Activated naive CD4-positive, alpha-beta T cell treated with anti-CD3 and anti-CD28 coated beads for 36 hours (primary cell): ENCODE measurements at places on chromosomes 5 and 9.
A peak's percentile ranks its signal among the peaks of the same experiment; 100 is the strongest.

DNA sequence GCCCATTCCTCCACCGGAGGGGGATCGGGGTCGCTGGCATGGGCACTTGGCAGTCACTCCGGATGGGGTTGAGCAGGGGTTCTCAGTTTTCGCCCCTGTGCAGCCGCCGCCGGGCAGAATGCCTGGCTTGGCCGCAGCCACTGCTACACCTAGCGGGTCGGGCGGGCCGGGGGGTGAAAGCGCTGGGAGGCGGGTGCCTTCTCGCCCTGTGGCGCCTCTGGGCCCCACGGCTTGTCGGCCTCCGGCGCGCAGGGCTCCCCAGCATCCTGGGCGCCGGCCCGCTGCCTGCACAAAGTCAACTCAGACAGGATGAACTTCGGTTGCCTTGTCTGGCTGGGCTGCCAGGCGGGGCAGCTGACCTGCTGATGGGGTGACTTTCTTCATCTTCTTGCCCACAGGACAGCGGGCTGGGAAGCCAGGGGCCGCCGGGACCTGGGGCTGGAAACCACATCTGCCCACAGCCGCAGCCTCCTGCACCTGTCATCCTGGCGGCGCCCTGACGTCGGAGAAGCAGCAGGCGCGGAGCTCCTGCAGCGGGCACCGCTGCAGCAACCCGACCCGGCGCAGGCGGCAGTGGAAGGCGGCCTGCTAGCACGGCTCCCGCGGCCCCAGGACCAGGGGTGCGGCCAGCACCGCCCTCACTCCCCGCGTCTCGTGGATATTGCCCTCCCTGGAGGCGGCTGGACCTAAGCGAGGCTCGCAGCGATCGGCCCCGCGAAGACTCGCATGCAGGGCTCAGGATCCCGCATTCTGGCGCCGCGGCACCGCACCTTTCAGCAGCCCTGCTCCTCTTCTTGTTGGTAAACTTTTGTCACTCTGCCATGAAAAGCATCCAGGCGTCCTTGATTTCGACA lies 1.3 kb upstream of the ANKRD18A start:
- peaks cover 11% of the 10 kb centered on the region for H3K27me3 ChIP-seq
- H3K4me3 ChIP-seq: peak overlapping the region; percentile 92
- no peak overlapping the region for H3K27ac ChIP-seq
- H3K4me1 ChIP-seq: peaks cover 15% of the 10 kb centered on the region
- peaks cover 10% of the 10 kb centered on the region for H3K36me3 ChIP-seq

DNA sequence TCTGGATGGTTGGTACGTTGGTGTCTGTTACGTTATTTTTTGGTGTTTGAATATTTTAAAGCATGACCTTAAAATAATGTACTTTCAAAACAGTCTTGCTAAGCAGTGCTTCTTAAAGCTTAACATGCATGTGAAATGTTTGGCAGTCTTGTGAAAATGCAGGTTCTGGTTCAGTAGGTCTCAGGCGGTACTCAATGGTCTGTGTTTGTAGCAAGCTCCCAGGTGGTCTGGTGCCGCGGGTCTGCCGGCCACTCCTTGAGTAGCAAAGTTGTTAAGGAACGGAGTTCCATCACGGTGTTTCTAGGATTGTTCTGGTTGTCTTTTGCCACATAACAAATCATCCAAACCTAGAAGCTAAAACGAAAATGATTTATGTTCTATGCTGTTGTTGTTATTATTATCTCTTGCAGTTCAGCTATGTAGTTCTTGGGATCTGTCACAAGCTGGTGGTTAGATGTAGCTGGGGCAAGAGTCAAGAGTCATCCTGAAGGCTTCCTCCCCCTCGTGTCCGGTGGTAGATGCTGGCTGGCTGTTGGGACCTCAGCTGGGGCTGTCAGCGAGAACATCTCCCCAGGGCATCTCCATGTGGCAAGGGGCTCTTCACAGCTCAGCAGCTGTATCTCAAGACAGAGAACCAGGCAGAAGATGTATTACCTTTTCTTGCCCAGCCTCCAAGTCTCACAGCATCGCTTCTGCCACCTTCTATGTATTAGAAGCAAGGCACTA lies 186.8 kb downstream of the PALM2AKAP2 start:
- H3K27me3 ChIP-seq: no peaks in the 10 kb centered on the region
- H3K4me3 ChIP-seq: no peak overlapping the region
- peaks cover 60% of the 10 kb centered on the region for H3K4me1 ChIP-seq
- peak overlapping the region; percentile 63 for H3K27ac ChIP-seq

DNA sequence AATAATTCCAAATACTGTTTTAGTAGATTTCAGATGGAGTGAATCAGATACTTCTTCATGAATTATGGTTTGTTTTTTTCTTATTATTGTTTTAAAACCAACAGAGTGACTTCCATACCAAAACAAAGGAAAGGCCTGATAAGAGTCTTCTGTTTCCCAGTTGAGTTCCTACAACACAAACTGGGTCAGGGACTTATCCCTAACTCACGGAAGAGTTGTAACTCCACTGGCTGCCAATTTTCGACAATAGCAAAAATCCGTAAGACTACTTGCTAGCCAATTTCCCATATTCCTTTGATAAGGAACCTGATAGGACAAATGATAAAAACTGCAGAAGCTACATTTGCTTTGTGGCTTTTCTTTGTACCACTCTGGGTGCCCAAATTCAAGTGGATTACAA lies 219.2 kb downstream of the AP3B1 start:
- no peak for DNase-seq
- no peak overlapping the region for H3K27ac ChIP-seq
- no peak overlapping the region for H3K4me3 ChIP-seq
- H3K4me1 ChIP-seq: no peaks in the 10 kb centered on the region
- H3K36me3 ChIP-seq: peaks cover 28% of the 10 kb centered on the region
- H3K27me3 ChIP-seq: no peaks in the 10 kb centered on the region

DNA sequence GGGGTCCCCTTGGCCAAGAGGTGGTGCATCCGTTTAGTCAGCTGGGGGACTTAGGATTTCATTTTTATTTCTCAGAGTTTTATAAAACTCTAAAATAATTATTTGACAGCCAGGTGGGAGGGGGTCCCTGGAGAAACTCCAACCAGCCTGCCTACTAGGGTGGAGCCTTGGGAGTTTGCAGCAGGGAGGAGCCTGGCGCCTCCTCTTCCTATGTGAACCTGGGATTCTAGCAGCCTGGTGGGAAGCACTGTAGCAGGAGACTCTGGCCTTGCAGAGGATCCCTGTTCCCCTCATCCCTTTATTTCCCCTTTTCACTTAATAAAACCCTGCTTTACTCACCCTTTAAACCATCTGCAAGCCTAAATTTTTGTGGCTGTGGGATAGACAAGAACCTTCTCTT lies 50.8 kb downstream of the FXN start:
- no peak overlapping the region for H3K4me3 ChIP-seq
- H3K27ac ChIP-seq: no peak overlapping the region
- H3K36me3 ChIP-seq: no peaks in the 10 kb centered on the region
- no peaks in the 10 kb centered on the region for H3K4me1 ChIP-seq
- H3K27me3 ChIP-seq: no peaks in the 10 kb centered on the region
- no peak for DNase-seq

- H3K36me3 ChIP-seq: no peaks in the 10 kb centered on the region
- H3K27ac ChIP-seq: no peak overlapping the region
- H3K4me3 ChIP-seq: no peak overlapping the region
- DNase-seq: no peak
- no peaks in the 10 kb centered on the region for H3K4me1 ChIP-seq
These were observed 40.5 kb upstream of the MYO10 start for GRCh38 chr5:16976625-16977008.

- H3K4me3 ChIP-seq: no peak overlapping the region
- H3K27ac ChIP-seq: no peak overlapping the region
- no peaks in the 10 kb centered on the region for H3K36me3 ChIP-seq
These were observed 165.3 kb downstream of the GAPVD1 start for GRCh38 chr9:125426926-125427325.

- no peaks in the 10 kb centered on the region for H3K36me3 ChIP-seq
- H3K4me1 ChIP-seq: no peaks in the 10 kb centered on the region
- DNase-seq: no peak
- no peaks in the 10 kb centered on the region for H3K27me3 ChIP-seq
These were observed 89.2 kb upstream of the ZNF462 start for GRCh38 chr9:106773750-106774149.

- H3K27ac ChIP-seq: peak overlapping the region; percentile 87
- DNase-seq: peak; percentile 40
- H3K4me1 ChIP-seq: peaks cover 30% of the 10 kb centered on the region
- no peaks in the 10 kb centered on the region for H3K27me3 ChIP-seq
These were observed 1111.8 kb downstream of the TAF11L14 start for GRCh38 chr5:18745988-18746615.

GRCh38 chr5:1005249-1005851 lies 3.3 kb upstream of the NKD2 start:
- no peak overlapping the region for H3K4me3 ChIP-seq
- peaks cover 37% of the 10 kb centered on the region for H3K27me3 ChIP-seq
- no peaks in the 10 kb centered on the region for H3K36me3 ChIP-seq
- H3K4me1 ChIP-seq: peaks cover 26% of the 10 kb centered on the region

DNA sequence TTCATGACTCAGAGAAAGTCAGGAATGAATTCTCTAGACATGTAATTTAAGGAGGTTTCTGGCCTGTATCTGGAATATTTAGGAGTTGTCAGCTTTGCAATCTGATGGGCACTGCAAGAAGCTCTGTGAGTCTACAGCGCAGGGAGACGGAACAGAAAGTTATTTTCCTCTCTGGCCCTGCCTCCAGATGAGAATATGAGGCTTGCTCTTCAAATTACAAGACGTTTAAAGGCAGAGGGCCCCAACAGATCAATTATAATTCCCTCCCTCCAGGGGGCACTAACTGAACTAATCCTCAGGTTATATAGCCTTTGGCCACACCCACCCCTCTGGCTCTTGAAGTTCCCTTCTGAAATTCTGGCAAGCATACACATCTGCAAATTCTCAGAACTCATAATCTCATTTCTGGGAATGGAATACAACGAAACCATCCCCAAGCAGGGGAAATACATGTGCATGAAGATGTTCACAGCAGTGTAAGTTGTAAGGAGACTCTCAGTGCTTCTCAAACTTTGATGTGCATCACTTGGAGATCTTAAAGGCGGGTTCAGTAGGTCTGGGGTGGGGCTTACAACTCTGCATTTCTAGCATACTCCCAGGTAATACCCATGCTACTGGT lies 307.6 kb downstream of the CWC27 start:
- DNase-seq: peak; percentile 65
- H3K4me1 ChIP-seq: peaks cover 8% of the 10 kb centered on the region
- no peak overlapping the region for H3K27ac ChIP-seq
- no peak overlapping the region for H3K4me3 ChIP-seq
- H3K27me3 ChIP-seq: no peaks in the 10 kb centered on the region
- H3K36me3 ChIP-seq: no peaks in the 10 kb centered on the region

GRCh38 chr9:112844771-112845542 lies 45.7 kb downstream of the SLC46A2 start:
- DNase-seq: peak; percentile 86
- H3K4me1 ChIP-seq: peaks cover 8% of the 10 kb centered on the region
- no peaks in the 10 kb centered on the region for H3K36me3 ChIP-seq
- H3K4me3 ChIP-seq: no peak overlapping the region
- no peak overlapping the region for H3K27ac ChIP-seq

GRCh38 chr5:176413255-176413565 lies 3.1 kb downstream of the CLTB start:
- H3K4me3 ChIP-seq: no peak overlapping the region
- H3K36me3 ChIP-seq: no peaks in the 10 kb centered on the region
- DNase-seq: no peak
- H3K27me3 ChIP-seq: no peaks in the 10 kb centered on the region
- no peak overlapping the region for H3K27ac ChIP-seq

- H3K4me1 ChIP-seq: no peaks in the 10 kb centered on the region
- no peak overlapping the region for H3K27ac ChIP-seq
- no peak overlapping the region for H3K4me3 ChIP-seq
- peaks cover 28% of the 10 kb centered on the region for H3K27me3 ChIP-seq
These were observed 101.4 kb downstream of the FBXO4 start for GRCh38 chr5:42026446-42026845.

- H3K4me1 ChIP-seq: no peaks in the 10 kb centered on the region
- peaks cover 3% of the 10 kb centered on the region for H3K27me3 ChIP-seq
- H3K27ac ChIP-seq: no peak overlapping the region
- H3K4me3 ChIP-seq: no peak overlapping the region
- no peaks in the 10 kb centered on the region for H3K36me3 ChIP-seq
These were observed 21.2 kb downstream of the S1PR3 start for GRCh38 chr9:89012294-89013042.

DNA sequence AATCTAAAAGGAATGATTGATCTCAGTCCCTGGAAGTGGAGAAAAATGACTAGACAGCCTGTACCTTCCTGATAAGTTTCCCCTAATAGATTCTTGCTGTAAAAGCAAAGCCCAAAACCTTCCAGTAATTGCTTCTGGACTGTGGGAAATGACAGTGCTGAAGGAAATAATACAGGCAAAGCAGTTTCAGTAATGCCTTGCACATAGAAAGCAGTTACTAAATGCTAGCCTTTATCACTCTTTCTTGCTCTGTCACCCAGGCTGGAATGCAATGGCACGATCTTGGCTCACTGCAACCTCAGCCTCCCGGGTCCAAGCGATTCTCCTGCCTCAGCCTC lies 50.3 kb downstream of the MAP1B start:
- H3K27ac ChIP-seq: no peak overlapping the region
- H3K36me3 ChIP-seq: no peaks in the 10 kb centered on the region
- peaks cover 14% of the 10 kb centered on the region for H3K27me3 ChIP-seq
- DNase-seq: no peak
- H3K4me1 ChIP-seq: no peaks in the 10 kb centered on the region
- H3K4me3 ChIP-seq: no peak overlapping the region

- DNase-seq: no peak
- no peaks in the 10 kb centered on the region for H3K36me3 ChIP-seq
- H3K4me3 ChIP-seq: peak overlapping the region; percentile 50
- H3K27me3 ChIP-seq: peaks cover 45% of the 10 kb centered on the region
- no peak overlapping the region for H3K27ac ChIP-seq
These were observed 486 bp downstream of the NPDC1 start for GRCh38 chr9:137045294-137046087.

DNA sequence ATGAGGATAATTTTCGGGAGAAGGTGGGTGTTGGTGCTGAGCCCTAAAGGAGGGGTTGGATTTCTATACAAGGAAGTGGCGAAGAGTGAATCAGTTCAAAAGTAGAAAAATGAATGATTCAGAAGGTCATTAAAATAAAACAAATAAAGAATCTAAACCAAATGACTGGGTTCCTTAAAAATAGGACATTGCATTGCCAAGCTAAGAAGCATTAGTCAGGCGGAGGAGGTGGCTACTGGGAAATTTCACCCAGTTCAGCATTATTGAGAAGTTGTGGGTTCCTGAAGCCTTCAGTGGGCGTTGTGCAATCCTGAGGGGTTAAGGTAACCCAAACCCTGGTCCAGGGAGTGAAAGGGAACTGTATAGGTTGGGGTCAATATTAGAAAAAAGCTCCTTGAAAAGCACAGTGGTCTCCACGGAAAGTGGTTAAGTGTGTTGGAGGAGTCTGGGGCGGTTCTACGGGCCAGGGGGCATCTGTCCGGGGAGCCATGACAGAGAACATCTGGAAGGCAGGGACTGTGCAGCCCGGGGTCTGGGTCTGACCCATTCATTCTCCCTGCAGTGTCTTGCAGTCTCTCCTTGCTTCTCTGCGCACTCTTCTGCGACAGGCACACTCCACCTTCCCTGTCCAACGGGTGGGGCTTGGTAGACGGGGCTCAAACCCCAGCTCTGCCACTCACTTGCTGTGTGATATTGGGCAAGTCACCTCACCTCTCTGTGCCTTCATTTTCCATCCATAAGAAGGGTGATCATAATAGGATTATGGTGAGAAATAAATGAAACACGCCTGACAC lies 27.6 kb upstream of the DUSP1 start:
- no peaks in the 10 kb centered on the region for H3K27me3 ChIP-seq
- peaks cover 10% of the 10 kb centered on the region for H3K4me1 ChIP-seq
- DNase-seq: no peak
- no peaks in the 10 kb centered on the region for H3K36me3 ChIP-seq
- H3K27ac ChIP-seq: no peak overlapping the region
